ENCODE measurements at places on chromosomes 13 and 19.

DNA sequence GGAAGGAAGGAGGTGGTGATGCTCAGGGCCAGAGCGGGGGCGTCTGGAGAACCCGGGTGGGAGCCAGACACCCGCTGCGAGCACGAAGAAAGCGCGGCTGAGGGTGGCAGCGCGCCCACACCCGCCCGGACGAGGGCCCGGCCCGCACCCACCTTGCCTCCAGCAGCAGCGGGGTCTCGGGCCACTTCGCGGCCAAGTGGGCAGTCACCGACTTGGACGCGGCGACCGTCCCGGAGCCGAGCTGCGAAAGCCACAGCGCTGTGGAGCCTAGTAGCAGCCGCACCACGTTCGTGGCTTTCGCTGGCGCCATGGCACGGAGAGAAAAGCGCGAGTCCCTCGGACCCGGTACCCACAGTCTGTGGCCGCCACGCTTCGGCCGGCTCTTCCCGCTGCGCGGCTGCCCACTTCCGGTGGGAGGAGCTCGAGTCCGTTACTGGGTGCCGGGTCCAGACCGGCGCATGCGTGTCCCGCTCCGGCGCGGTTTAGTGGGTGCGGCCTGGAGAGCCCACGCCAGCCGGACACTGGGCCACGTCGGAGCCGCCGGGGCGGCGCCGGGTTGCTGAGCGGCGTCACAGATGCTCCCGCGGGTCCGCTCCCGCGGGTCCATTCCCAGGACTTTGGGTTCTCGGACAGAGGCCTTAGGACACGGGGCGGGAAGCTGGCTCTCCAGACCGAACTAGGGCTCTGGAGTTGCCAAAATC is at the start of gene UGGT2:
TSS of gene UGGT2 (minus strand) at position 399 of the 701 bp plus-strand sequence. CDS start at position 310, 89 bp downstream.
- peak; percentile 88 for DNase-seq

DNA sequence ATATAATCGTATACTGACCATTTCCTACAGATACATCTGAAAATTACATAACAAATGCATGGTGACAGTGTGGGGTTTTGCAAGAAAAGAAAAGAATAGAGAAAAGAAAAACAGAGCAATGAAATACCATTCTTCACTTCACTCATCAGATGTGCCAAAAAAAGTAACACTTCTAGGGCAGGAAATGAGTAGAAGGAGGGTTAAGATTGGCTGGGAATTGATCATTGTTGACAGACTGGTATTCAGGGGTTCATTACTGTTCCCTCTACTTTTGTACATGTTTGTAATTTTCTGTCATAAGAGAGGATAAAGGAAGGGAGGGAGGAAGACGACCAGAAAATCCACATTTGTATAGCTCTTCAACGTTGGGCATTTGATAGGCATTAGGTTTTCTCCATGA is 31.5 kb downstream of the ABCC4 start:
- DNase-seq: no peak

DNA sequence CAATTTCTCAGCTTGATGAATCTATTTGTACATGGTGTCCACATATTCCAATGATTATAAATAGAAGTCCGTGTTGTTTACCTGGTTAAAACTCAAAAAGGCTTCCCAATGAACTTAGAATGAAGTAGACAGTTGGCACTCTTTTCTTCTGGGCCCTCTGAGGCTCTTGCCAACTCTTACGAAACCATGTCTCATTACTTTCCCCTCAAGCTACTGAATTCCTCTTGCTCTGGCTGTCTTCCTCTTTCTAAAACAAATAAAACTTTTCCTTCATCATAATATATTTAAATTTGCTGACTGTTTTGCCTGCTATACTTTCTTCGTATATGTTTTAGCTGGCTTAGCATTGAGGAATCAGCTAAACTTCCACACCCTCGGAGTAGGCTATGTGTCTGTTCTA is 139.7 kb downstream of the SLITRK6 start:
- DNase-seq: no peak

DNA sequence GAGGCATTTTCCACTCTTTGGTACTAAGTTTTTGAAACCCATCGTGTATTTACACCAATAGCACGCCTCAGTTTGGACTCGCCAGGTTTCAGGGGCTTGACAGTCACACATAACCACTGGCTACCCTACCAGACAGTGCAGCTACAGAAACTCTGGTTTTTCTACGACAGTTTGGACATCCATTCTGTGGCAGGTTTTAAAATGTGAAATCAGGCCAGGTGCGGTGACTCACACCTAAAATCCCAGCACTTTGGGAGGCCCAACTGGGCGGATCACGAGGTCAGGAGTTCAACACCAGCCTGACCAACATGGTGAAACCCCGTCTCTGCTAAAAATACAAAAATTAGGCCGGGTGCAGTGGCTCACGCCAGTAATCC is 13.2 kb downstream of the KDELR1 start:
- DNase-seq: no peak

GRCh38 chr13:100428986-100429385 is 159.6 kb downstream of the GGACT start:
- no peak for DNase-seq

GRCh38 chr19:17406046-17406886 is 836 bp upstream of the BST2 start:
- DNase-seq: no peak

DNA sequence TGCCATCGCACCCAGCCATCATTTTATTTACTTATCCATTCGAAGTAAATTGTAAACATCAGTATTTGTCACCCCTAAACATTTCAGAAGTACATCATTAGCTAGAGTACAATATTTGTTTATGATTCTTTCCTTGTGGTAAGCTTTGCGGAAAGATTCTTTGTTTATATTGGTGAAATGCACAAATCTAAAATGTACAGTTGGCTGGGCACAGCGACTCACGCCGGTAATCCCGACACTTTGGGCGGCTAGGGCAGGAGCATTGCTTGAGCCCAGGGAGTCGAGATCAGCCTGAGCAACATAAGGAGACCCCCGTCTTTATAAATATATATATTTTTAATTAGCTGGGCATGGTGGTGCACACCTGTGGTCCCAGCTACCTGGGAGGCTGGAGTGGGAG is 10.1 kb downstream of the LGALS7B start:
- no peak for DNase-seq

GRCh38 chr13:84439108-84439507 is 556.8 kb upstream of the SLITRK1 start:
- no peak for DNase-seq

DNA sequence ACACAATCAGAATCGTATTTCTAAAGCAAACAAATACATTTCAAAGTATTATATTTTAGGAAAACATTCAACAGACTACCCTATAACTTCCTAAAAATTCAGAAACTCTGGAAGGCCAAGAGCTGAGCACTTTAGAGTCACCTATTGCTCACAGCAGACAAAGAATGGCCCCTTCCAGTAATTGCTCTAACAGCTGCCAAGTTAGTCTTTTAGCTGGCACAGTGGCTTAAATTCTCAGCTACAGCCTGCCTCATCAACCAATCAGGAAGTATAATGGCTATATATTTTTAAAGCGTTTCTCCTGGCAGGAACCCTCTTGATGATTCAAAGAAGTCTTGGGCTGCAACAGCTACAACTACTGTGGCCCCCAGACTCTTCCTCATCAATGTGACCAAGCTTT is 14.9 kb upstream of the SLITRK5 start:
- DNase-seq: no peak

- DNase-seq: no peak
These were observed 224.4 kb downstream of the LACC1 start for GRCh38 chr13:44104197-44104490.

DNA sequence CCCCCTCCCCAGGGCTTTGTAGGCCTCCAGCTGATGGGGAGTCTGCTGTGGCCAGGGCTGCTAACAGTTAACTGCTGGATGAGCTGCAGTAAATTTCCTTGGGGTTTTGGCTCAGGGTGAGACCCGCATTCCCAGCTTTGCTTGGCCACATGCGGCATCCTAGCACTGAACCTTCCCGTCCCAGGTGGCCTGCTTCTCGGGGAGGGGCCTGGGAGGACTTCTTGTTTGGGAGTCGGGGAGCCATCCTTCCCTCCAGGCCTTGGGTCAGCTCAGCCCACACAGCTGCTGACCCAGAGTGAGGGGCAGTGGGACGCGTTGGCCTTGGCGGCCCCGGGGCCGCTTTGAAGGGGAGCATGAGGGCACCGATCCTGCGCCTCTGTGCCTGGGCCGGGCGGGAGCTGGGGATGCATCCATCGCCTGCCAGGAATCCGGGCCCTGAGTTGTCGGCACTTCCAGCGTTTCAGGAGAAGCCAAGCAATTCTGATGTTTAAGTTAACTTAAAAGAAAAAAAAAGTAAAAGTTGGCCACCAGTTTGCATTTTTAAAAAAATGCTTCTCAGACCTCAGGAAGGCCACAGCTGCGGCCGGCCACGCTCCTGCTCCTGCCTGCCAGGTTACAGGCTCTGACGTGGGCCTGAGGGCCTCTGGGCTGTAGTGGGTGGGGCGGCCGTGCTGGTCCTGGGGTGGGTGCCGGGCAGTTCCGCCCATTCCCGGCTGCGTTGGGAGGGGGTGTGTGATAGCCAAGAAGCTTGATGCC is 27.7 kb downstream of the CRTC1 start:
- no peak for DNase-seq

DNA sequence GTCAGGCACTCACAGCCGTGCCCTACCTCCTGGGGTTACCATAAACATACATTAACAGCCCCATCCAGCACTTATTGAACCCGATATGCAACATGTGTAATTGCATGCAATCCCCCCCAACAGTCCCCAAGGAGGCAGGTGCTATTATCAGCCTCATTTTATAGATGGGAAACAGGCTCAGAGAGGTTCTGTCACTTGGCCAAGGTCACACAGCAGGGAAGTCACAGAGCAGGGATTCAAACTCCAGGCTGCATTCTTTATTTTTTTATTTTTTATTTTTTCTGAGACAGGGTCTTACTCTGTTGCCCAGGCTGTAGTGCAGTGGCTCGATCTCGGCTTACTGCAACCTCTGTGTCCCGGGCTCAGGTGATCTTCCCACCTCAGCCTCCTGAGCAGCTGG is 38.4 kb upstream of the TNFAIP8L1 start:
- no peak for DNase-seq

DNA sequence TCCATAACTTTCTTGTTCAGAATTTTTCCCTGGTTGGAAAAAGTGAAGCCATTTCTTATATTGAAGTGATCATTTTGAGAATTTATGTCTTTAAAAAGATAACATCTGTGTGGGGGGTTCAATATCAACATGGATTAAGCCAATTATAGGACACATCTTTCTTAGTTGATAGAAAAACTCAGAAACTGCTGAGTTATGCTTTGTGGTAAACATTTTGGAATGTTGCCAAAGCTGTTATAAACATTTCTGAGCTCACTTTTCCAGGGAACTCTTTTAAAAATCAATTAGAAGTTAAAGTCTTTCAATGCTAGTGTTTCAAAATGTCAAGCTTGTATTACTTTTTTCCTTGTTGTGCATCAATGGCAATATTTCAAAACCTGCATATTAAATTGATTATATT is 248.8 kb downstream of the DACH1 start:
- DNase-seq: no peak

- DNase-seq: no peak
These were observed 144.2 kb upstream of the VSTM2B start for GRCh38 chr19:29381353-29382203.

GRCh38 chr13:37198629-37199028 is 93.2 kb upstream of the CSNK1A1L start:
- no peak for DNase-seq

GRCh38 chr19:31436121-31436776 is 87.0 kb upstream of the TSHZ3 start:
- DNase-seq: no peak

GRCh38 chr13:74586847-74587246 is 452.6 kb upstream of the KLF12 start:
- DNase-seq: no peak

DNA sequence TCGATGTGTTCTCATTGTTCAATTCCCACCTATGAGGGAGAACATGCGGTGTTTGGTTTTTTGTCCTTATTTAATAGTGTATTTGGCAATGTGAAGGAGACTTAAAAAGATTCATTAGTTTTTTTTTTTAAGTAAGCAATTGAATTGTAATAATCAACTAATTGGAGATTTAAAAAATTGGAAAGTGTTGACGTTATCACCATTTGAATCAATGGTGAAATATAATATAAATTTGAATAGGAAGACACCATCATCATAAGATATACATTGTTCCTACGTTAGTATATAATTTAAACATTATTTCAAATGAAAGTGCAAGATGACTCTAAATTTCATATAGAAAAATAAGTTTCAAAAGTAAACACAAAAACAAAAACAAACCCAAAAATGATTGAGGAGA is 2858.1 kb upstream of the PCDH20 start:
- DNase-seq: no peak

DNA sequence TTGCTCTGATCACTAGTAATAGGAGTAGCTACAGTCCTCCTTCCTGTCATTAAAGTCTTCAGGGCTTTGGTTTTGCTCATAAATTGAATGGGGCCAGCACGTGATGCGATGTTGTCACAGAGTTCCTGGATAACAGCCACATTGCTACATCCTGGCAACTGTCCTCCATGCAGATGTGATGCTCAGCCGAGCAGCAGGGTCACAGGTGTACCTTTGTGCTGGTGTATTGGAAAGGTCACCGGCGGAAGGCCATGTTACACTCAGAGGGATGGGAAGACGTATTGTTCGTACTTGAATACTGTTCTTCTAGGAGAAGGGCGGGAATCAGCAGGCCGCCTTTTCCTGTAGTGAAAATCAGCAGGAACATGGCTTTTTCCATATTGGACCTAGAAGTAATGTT is 713.8 kb upstream of the GPC6 start:
- DNase-seq: no peak

DNA sequence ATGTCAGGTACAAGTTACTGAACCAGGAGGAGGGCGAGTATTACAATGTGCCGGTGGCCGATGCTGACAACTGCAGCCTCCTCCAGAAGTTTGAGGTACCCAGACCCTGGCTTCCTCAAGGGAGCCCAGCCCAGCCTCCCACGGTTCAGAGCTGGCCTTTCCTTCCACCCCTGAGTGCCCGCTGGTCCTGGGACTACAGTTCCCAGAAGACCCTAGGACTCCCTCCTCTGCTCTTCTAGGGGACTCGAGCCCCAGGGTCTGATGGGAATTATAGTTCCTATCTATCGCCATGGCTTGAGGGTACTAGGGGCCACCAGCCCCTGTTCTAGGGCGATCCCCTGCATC is 11.0 kb downstream of the PRKCG start:
- no peak for DNase-seq

DNA sequence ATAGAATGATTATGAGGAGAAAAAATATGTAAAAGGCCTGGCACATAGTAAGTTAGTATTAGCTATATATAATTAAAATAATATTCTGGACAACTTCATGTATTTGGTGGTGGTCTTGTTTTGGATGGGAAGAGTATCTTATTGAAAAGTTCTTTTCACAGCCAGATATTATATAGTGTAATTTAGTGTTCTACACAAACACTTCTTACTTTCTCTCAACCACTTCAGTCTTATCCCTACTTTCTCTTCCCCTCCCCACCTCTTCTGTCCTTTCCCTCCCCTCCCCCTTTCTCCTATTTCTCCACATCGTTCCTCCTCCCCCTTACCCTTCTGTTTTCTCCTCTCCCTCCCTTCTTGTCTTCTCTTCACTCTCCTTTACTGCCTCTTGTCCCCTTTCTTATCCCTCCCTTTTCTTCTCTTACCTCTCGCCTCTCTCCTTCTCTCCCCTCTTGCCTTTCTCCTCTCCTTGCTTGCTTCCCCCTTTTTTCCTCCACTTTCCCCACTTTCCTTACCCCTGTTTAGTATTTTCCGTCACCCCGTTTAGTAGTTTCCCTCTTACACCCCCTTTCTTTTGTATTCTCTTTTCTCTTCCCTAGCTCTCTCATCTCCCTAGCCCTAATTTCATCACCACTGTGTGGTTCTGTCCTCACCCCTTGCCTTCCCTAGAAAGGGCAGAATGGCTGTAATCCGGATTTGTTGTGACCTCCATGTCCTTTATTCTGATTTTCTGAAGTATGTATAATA is 107.2 kb upstream of the MLNR start:
- DNase-seq: no peak

Measured in NCI-H460 (cell line).